ENCODE measurements at places on chromosomes 6 and 20.

GRCh38 chr20:4604580-4604979 is 117.1 kb upstream of the PRND start:
- DNase-seq: no peak

- DNase-seq: peak; percentile 32
Observed at GRCh38 chr6:146871611-146872425, 273.0 kb downstream of the ADGB start.

DNA sequence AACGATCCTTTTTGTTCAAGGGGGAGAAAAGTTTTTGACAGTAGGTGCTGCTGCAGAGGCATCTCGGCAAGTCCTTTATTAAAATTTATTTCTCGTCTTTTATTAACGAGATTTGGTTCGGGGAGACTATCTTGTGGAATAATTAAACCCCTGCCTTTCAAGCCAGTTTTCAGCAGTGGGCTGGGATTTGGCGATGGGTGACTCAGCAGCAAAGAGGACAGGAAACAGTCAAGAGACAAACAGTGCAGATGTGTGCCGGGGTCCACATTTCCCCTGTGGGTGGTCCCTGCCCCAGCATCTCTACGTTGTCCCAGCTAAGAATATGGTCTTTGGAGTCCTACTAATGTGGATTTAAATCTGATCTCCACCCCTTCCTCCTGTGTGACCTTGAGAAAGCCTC is 282.8 kb downstream of the CDH26 start:
- DNase-seq: no peak

GRCh38 chr6:53065266-53066076 is at the start of gene FBXO9:
FBXO9 (plus strand) TSS chr6:53065404; CDS start chr6:53065790, 386 bp downstream.
- DNase-seq: no peak

DNA sequence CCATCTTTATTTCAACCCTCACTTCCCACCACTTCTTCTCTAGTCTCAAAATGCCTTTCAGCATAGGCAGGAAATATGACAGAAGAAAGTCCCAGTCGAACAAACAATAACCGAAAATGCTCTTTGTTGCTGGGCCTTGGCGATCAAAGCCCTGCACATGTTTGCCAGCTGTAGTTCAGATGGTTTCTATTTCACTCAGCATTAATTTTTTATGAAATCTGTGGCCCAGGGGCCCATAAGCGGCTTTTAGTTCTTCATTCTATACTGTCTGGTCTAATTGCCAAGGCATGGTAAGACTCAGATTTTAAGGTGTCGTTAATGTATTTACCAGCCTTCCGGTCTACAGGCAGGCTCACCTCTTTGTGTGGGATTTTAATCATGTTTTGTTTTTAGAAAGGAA is 10.9 kb upstream of the F13A1 start:
- no peak for DNase-seq

DNA sequence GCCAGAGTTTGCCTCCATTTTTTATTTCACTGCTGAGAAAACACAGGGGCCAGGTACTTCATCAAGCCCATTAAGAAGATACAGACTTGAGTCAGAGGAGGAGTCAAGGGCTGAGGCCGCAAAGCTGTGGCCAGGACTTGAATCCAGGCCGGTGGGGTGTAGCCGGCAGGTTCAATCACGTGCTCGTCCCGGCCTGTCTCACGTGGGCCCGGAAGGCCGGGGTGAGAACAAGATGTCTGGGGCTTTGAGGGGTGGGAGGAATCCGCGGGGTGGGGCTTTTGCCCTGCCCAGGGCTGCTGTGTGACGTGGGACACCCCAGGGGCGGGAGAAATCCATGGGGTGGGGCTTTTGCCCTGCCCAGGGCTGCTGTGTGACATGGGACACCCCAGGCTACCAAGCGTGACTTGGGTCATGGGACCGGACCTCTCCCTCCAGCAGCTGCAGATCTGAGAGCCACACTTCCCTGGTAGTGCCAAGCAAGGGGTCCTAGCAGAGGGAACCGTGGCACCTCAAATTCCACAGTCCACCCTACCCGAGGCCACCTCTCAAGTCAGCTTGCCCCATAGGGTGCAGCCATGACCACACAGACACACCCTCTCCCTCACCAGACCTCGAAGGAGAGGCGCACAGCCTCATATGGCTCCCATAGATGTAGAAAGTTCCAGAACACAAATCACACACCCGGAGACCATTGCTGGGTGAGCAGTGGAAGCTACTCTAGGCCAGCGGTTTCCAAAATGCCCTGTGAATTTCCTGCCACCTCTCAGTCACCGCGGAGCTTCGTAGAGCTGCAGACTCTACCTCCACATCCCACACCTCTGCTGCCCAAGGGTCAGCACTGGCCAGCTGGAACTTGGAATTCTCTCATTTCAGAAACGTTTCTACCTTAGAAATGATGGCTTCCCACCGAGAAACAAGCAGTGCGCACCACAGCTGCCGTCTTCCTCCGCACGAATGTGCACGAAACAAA is 156.1 kb downstream of the DLL1 start:
- no peak for DNase-seq

DNA sequence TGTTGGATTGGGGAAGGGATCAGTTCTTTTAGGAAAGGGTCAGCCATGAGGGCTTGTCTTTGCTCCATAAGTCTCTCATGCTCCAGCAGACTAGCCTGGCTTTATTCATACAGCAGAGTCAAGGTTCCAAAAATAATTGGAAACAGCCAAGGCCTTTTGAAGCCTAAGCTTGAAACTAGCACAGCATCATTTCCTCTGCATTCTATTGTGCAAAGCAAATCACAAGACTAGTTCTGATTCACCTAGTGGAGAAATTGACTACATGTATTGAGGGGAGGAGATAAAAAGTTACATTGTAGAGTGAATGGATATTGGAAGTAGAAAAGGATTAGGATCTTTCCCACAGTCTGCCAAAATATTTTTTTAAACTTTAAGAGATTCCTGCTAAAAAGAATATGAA is 159.3 kb upstream of the PLCB4 start:
- DNase-seq: no peak

DNA sequence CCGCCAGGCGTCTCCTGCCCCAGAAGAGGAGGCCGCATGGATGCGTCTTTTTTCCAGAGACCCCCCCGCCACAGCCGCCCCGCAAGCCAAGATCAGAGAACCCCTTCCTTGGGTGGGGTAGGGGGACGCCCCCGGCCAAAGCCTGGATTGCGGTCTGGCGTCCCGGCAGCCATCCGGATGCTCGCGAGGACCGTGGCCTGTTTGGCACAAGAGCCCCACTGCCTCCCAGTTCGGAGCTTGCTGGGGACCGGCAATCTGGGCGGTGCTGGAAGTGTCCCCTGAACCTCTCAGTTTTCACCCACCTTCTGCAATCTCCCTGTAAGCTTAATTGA is 924 bp downstream of the FAM162B start:
- DNase-seq: no peak

DNA sequence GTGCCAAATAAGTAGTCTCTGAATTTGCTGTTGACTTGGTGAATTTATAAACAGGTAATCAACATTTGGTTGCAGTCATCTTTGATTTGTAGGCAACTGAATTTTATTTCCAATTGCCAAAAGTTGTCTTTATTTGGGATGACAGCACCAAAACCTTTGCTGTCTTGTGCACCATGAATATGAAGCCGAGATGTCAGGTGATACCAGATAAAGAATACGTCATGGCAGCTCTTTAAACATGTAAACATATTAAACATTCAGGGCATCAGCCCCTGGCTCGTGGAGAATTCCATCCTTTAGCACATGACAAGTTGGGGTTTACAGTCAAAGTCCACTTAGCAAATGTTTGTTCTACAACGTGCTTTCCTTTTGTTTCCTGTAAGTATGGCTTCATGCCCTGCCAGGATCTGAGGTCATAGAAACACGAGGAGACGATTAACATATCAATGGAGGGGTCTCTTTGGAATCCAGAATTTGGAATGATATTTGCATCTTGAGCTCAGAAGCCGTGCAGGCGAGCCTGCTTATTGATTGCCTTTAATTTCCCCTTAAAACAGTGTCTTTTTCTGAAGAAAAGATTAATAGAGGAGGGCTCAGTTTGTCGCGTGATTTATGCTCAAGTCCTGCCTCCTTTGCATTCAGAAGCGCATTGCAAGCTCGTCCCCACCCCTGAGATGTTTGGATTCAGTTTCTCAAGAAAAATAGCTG is 170.2 kb upstream of the ZNF217 start:
- DNase-seq: no peak

- no peak for DNase-seq
Observed at GRCh38 chr20:20019123-20019522, 2.0 kb downstream of the NAA20 start.

GRCh38 chr20:61588411-61589385 is 336.6 kb downstream of the CDH4 start:
- DNase-seq: peak; percentile 59

DNA sequence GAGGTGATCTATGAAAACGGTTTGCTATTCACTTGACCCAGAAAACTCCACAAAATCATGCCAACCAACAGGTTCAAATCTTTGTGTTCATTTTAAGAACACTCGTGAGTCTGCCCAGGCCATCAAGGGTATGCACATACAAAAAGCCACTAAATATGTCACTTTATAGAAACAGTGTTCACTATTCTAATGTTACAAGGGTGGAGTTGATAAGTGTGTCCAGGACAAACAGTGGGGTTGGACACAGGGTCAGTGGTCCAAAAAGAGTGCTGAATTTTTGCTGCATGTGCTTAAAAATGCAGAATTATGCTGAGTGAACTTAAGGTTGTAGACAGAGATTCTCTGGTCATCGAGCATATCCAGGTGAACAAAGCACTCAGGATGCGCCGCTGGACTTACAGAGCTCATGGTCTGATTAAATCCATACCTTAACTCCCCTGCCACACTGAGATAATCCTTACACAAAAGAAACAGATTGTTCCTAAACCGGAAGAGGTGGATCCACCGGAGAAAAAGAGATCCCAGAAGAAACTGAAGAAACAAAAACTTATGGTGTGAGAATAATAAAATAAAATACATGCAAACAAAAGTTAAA is 23.5 kb downstream of the KIAA0408 start:
- DNase-seq: no peak

- DNase-seq: no peak
Observed at GRCh38 chr6:150403458-150404246, 34.8 kb downstream of the IYD start.

DNA sequence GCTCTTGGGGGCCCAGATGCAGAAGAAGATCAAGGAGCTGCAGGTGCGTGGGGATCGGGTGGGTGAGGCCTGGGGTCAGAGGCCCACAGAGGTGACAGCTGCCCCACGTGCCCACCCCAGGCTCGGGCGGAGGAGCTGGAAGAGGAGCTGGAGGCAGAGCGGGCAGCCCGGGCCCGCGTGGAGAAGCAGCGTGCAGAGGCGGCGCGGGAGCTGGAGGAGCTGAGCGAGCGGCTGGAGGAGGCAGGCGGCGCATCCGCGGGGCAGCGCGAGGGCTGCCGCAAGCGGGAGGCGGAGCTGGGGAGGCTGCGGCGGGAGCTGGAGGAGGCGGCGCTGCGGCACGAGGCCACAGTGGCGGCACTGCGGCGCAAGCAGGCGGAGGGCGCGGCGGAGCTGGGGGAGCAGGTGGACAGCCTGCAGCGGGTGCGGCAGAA is 41.5 kb downstream of the MYH7B start:
- DNase-seq: no peak

GRCh38 chr6:33248932-33249731 is 22.5 kb downstream of the VPS52 start:
- peak; percentile 99 for DNase-seq

DNA sequence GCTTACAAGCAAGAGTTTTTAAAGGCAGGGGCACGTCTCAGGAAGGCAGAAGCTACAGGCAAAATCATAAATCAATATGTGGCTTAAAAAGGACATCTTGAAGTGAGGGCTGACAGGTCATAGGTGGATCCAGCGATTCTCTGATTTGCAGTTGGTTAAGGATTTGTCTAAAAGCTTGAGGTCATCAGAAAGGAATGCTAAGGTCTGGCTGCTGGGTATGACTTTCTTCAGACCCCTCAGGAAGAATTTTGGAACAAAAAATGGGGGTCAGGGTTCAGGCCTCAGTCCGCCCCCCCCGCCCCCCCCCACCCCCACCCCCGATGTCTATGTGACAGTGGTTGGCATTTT is 261.9 kb downstream of the CDH4 start:
- no peak for DNase-seq

- DNase-seq: no peak
Observed at GRCh38 chr20:35904982-35905663, 49.2 kb downstream of the SCAND1 start.

- no peak for DNase-seq
Observed at GRCh38 chr20:49851231-49851705, 38.6 kb downstream of the SLC9A8 start.

- no peak for DNase-seq
Observed at GRCh38 chr6:137089305-137089704, 44.5 kb upstream of the IL20RA start.

GRCh38 chr6:96073555-96073954 is 57.8 kb downstream of the FUT9 start:
- no peak for DNase-seq

- DNase-seq: no peak
Observed at GRCh38 chr6:33723371-33724085, 12.0 kb upstream of the UQCC2 start.

DNA sequence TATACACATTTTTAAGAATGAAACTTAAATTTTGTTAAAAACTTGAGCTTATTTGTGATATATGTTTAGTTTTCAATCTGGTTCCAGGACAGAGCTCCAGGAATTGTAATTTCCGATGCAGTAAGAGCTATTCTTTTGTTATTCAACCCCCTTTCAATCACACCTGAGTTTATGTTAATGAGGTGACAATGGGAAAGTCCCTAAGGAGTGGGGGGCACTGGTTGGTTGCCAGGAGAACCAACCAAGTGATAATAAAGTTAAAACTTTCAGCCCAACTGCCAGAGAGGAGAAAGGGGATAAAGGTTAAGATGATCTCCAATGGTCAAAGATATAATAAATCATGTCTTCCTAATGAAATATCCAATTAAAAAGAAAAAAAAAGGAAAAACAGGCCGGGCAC is 19.8 kb downstream of the MDN1 start:
- no peak for DNase-seq

- DNase-seq: no peak
Observed at GRCh38 chr6:56796196-56796532, 153.5 kb upstream of the DST start.

DNA sequence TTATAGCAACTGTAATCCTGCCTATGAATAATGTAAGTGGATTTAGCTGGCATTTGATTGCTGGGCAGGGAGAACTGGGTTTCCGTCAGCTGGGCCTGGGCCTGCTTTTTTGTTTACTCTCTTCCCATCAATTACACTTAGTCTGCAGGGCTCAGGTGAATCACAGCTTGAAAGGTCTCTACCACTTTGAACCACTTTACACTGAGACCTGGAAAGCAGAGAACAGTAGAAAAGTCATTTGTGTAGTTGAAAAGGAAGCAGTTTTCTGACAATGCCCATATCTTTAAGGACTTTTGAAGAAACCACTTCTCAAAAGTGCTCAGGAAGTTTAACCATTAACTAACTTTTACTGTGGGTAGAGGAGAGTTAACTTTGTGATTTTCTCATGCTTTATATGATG is 315.4 kb upstream of the SASH1 start:
- DNase-seq: no peak
